Stimulated activated CD4-positive, alpha-beta T cell treated with anti-CD3 and anti-CD28 coated beads, TNF-alpha, amount 100 ng/mL, for 4 hours (primary cell): ENCODE measurements at places on chromosomes 7 and 10.

GRCh38 chr7:22696541-22697228, 30.3 kb upstream of the IL6 start:
- no peak for DNase-seq

DNA sequence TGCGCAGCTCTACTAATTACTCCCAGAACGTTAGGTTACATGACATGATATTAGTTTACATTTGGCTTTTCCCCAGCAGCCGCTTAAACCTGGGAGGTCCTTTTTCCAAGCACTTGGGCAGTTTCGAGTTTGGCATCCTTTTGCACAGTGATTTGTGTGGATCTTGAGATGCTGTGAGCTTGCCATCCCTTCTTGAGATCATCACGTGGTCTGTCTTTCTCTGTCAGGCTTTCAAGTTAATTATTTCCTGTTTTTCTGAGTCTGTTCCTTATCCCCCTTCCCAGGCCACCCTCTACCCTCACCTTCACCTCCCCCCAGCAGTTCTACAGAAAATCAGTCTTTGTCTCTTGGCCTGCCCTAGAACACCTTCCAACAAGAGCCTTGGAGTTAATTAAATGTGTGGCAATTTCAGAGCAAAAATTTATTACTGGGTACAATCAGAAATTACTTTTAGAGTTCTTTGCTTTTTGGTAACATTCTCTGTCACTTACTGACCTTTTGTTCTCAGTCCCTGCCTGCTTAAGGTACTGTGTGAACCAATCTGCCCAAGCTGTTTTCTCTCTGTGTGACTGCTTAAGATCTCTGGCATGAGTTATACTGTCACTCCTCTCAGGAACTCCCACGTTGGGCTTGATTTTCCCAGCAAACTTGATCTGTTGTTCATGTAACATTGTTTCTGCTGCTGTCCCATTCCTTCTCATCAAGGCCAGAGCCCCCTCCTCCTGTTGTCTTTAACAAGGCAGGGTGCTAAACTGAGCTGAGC, 3.1 kb upstream of the SLF2 start:
- DNase-seq: no peak

DNA sequence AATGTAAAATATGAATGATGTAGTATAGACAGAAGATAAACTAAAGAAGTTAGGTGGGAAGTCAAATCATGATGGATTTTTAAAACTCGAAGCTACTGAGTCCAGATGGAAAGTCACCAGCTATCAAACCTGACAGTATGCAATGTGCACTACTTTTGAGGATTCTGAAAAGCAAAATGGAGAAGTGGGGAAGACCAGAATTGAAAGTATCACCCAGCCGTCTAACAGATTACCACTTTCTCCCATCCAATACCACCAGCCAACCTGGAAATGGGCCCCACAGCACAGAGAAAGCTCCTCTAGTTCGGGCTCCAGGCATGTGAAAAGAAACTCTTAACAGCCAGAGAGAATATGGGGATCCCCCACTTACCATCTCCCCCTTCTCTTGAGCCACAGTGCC, 67.9 kb upstream of the SRRM3 start:
- no peak for DNase-seq

GRCh38 chr10:30639946-30640786, 10.6 kb upstream of the LYZL2 start:
- no peak for DNase-seq

DNA sequence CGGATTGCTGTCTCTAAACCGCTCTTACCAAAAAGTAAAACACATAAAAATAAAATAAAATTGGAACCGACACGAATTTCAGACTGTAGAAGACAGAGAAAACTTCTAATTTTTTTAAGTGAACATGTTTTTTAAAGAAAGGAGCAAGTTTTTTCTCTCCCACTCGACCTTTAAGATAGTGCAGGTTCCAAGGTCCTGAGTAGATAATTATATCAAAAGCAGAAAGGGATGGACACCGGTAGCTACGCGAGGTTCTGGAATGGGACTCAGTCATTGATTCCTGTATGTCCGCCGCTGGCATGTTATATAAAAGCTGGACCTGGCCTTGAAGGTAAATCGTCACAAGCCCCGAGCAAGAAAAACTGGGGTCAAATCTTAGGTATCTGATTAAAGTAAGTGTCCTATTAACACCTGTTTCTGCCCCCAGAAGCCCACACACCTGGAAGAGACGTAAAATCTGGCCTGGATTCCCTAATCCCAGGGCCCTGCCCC, 462 bp upstream of the CISD1 start:
- DNase-seq: no peak

- no peak for DNase-seq
These were observed 18.5 kb downstream of the ABRAXAS2 start for GRCh38 chr10:124820121-124820520.

- DNase-seq: no peak
These were observed 21.6 kb upstream of the GIMAP8 start for GRCh38 chr7:150428671-150429451.

- no peak for DNase-seq
These were observed 85.8 kb upstream of the GPR22 start for GRCh38 chr7:107384025-107384424.

DNA sequence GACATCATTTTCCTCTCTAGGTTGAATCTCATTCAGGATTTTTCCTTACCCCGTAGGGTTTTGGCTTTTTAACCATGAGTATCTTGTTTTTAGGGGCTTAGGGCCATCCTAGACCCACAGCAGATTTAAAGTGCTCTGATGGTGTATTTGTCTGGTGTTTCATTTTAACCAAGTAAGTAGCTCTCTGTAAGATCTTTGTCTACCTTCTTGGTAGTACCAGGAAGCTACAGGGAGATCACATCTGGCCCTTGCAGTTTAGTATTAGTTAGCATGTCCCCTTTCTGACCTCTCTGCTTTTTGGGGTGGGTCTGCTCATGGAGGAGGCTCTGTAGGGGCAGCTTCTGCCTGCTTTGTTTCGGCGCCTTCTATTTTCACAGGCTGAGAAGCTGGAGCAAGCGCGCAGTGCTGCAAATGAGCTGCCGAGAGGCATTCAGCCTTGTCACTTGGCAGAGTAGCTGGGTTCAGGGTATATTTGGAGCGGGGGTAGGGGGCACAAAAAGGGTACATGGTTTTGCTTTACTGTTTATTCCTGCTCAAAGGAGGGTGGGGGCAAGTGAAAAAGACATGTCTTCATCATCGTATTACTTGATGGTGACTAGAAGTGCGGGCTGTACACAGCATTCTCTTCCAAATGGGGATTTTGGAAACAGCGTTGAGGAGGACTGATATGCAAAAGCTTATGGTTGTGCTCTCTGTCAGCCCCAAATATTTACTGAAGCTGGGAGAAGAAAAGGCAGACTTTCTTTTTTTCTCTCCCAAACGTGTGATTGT, 146.3 kb downstream of the CELF2 start:
- DNase-seq: no peak

GRCh38 chr7:116990056-116990455, 36.8 kb downstream of the ST7 start:
- no peak for DNase-seq

DNA sequence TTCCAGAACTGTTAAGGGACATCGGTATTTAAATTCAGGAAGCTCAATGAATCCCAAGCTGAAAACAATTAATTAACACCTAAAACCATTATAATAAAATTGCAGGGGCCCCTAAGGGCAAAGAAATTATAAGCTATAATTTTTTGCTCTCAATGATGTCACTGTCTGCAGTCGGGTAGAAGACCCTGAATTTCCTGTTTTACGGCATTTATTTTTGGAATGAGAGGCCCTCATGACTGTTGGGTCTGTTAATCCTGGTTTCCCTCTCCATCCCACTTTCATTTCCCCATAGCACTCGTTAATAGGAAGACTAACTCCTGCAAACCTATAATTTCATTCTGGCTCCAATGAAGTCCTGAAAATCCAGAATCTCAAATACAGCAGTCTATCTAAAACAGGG, 25.8 kb upstream of the GPR37 start:
- no peak for DNase-seq

GRCh38 chr10:49666685-49667084, 12.8 kb upstream of the C10orf53 start:
- no peak for DNase-seq
